ENCODE measurements at places on chromosomes 7 and 10.

GRCh38 chr7:29207162-29207801 is 12.7 kb downstream of the CHN2 start:
- DNase-seq: peak; percentile 68

- DNase-seq: no peak
Observed at GRCh38 chr7:151252961-151253711, 4.6 kb upstream of the SMARCD3 start.

GRCh38 chr7:104341546-104341945 is 13.1 kb downstream of the LHFPL3 start:
- peak; percentile 9 for DNase-seq

DNA sequence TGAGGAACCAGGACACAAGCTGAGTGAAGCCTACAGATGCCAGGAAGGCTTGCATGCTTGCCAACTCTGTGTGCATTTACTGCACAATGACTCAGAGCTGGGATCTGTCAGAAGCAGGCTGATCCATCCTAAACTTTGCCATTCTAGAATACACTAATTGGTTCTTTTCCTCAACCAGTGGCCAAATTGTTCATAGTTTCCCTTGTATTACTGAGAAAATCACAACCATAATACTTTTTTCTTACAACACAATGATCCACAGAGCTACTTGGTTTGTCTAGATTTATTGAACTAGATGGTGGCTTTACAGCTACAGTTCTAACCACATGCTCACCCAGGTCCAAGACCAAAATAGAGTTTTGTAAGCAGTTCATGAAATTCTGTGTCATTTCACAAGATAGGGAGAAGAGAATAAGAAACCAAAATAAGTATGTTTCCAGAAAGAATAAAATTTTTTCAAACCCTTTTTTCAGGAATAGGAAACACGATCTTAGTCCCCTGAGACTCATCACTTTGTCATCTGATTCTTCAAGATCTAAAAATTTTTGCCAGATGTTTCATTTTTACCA is 21.0 kb upstream of the LRRC17 start:
- DNase-seq: peak; percentile 72

GRCh38 chr10:43931308-43931930 is 282.7 kb upstream of the ZNF32 start:
- DNase-seq: no peak

DNA sequence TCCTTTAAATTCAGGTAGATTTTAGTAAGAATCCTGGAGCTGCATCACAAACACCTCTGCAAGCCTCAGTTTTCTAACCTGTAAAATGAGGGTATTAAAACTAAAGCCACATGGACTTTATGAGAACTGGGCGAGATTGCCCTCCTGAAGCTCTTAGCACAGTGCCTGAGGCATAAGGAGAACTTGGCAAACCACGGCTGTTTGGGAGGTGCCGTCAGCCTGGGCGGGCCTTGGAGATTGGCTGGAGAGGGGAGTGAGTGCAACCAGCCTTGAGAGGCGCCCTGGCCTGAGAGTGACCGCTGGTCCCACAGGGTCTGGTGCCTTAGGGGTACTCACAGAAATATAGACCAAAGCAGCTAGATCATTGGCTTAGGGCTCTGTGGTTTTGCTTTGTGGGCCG is 5.4 kb upstream of the TNS3 start:
- no peak for DNase-seq

DNA sequence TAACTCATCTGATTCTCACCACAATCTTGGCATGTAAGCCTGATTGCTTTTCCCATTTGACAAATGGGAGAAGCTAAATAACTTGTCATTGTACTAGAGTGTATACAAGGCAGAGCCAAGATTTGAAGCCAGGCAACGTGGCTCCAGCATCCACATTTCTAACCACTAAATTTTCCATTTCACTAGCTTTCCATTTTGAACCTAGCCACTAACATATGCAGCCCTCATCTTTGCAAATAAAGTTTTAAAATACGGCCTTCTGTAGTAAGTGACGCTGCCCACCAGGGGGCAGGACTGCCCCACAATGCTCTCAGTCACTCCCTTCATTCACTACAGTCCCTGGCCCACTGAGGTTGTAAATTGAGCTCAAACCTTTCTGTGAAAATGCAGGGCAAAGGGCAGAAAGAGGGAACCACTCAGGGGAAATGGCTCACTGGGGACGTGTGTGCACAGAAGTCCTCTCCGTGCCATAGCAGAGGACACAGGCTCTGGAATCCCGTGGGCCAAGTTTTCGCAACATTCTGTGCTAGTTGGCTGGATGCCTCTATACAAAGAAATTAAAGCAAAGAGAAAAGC is 315.7 kb downstream of the TNS3 start:
- DNase-seq: peak; percentile 91

DNA sequence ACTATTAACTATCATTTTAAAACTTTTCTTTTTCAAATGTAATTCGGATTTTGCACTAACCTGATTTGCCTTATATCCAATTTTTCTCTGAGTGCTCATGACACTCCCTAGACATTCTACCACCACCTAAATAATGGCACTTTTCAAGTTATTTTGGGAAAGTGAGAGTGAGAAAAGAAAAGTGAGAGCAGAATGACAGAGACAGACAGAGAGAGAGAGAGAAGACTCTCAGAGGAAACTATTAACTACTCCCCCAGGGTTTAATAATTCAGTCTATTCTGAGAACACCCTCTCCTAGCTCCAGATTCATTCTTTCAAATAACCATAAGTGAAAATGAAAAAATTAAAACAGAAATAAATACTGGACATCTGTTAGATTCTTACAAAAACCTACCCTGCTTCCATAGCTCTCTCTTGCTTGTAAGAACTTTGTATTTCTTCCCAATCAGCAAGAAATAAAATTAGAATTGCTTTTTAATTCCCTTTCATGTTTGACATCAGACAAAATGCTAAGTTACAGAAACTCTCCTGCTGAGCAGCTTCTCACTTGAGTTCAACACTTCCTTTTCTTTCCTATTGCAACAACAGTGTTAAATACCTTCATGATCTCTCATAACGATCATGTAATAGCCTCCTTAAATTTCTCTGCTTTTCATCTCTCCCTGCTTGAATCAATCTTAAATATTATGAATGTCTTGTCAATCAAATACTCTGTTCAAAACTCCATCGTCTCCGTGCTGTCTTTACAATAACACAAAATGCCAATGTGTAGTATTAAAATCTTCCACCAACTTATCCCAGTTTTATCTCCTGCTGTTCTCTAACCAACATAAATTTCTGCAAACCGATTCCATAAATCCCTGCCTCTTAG is 191.7 kb downstream of the SEMA3E start:
- DNase-seq: no peak

DNA sequence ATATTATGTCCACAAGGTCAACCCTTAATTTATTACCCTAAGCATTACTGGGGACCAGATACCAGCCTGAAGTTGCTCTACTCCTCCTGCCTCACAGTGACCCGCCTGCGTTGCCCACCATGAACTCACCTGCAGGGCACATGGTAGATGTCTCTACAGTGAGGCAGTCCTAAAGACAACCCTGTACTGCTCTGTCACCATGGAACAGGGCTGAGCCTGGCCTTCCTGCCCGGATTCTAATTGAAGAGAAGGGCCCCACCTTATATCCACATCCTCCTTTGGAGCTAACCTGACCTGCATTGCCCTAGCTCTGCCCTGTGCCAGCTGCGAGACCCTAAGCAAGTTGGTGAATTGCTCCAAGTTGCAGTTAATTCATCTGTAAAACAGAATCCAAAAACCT is 4.1 kb downstream of the SH3PXD2A start:
- no peak for DNase-seq

GRCh38 chr10:112141292-112141691 is 42.3 kb downstream of the GPAM start:
- DNase-seq: no peak

GRCh38 chr10:104447906-104448305 is 94.3 kb downstream of the CFAP58 start:
- no peak for DNase-seq

GRCh38 chr10:103367782-103368518 is at the start of gene TAF5:
Gene TAF5 (plus strand): TSS chr10:103367976. CDS start chr10:103367990, 14 bp downstream.
- DNase-seq: peak; percentile 84

DNA sequence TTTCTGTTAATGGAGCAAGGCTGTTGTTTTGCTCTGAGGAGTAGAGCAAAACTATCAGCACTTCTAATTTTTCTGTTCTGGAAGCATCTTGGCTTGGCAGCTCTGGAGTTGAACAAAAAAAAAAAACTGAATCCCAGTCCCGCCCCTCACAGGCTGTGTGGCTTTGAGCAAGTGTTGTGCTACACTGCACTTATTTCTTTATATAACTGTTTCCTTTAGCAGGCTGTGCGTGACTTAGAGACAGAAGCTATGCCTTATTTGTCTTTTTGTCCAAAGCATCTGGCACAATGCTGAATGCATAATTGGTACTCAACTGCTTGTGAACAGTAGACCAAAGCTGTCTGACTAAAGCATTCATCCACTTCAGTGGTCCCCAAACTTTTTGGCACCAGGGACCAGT is 96.1 kb downstream of the AMPH start:
- DNase-seq: no peak

- DNase-seq: no peak
Observed at GRCh38 chr7:44278451-44279161, 46.8 kb downstream of the CAMK2B start.

Measured in COLO829 (cell line).